ENCODE measurements at places on chromosomes 7 and 10.

- DNase-seq, result no peak
Measured at GRCh38 chr7:133552079-133552478, 299.2 kb downstream of the EXOC4 start.

DNA sequence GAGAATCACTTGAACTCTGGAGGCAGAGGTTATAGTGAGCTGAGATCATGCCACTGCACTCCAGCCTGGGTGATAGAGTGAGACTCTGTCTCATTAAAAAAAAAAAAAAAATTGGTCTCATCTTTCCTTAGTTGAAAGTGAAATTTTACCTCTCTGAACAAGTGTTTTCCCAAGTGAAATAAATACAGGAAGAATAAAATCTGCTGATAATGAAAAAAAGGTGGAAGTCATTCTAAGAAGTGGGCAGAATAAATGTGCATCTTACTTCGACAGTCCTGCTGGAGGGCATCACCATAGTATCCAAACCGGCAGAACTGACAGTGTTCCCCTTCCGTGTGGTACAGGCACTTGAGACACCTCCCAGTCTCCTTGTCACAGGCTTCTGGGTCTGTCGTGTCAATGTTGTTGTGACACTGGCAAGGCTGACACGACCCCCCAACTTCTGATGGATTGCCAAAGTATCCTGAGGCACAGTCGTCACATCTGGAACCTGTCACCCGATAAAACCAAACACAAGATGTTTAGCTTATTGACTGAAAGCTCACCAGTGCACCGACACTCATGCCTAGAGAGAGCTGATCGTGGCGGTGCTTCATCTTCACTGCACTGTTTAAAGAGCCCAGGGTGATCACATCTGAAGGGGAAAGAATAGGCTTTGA, 49.6 kb downstream of the LAMB1 start:
- DNase-seq, result no peak

DNA sequence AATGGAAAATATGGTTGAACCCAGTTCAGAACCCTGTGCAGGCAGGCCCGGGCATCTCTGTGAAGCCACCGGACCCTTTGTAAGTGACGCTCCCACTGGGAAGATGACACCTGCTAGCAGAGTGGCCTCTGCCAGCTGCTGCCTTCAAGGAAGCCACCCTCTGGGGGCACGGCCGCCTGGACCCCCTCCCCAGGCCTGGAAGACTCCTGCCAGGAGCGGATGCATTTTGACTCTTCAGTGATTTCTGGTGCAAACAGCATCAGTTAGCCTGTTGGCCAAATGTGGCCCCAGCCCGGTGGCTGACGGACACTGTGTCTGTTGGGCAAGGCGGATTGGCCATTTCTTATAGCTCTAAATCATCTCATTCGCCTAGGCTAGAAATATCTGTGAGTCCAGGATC, 514.1 kb upstream of the FOXK1 start:
- no peak for DNase-seq

- DNase-seq, result no peak
Measured at GRCh38 chr7:28840592-28840995, 117.5 kb downstream of the TRIL start.

GRCh38 chr10:77210645-77211044, 427.0 kb downstream of the KCNMA1 start:
- DNase-seq, result no peak

GRCh38 chr10:130243015-130243414, 106.8 kb downstream of the GLRX3 start:
- no peak for DNase-seq

DNA sequence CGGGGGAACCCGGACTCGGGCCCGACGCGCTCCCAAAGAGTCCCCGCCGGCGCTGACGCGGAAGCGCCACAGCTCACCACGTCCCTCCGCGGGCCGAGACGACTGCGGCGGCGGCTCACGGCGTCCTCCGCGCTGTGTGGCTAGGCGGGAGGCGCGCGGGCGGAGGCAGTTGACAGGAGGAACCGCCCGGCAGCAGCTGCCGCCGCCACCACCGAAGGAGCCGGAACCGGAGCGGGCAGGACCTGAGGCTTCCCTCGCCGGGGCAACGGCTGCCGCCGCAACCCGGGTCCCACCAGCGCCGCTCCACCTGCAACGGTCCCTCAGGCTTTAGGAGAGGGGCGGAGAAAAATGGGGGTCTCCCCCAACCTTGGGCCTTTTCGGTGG, 334 bp downstream of the ZNF800 start:
- peak; percentile 17 for DNase-seq

- no peak for DNase-seq
Measured at GRCh38 chr7:150388709-150389531, 9.8 kb downstream of the ZNF775 start.

All from stimulated activated CD8-positive, alpha-beta memory T cell treated with anti-CD3 and anti-CD28 coated beads, Interleukin-7, amount 100 ng/mL, for 1 hour (primary cell).